Stimulated activated CD4-positive, alpha-beta T cell treated with anti-CD3 and anti-CD28 coated beads, Interleukin-15, amount 100 ng/mL, for 1 hour (primary cell): ENCODE measurements at places on chromosomes 16 and 17.

- DNase-seq = peak; percentile 31
Observed at GRCh38 chr17:7885367-7886226, 3.0 kb upstream of the CHD3 start.

DNA sequence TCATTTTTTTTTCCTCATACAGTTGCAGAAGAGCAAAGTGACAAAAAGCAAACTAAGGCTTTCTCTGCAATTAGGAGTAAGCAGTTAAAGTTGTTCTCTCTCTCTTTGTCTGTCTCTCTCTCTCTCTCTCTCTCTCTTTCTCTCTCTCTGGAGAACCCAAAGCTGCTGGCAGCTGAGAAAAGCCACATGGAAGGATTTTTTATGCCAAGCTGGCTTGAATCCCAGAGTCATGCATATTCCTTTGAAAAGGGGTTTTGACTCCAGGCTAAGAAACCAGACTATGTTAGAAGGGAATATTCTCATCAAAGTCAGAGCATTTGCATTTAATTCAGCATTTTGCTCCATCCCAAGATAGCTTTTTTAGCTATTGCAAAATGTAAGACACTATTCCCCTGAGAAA is 1114.2 kb upstream of the GOT2 start:
- no peak for DNase-seq

GRCh38 chr17:27663936-27664605 is 33.1 kb downstream of the LGALS9 start:
- DNase-seq = no peak

DNA sequence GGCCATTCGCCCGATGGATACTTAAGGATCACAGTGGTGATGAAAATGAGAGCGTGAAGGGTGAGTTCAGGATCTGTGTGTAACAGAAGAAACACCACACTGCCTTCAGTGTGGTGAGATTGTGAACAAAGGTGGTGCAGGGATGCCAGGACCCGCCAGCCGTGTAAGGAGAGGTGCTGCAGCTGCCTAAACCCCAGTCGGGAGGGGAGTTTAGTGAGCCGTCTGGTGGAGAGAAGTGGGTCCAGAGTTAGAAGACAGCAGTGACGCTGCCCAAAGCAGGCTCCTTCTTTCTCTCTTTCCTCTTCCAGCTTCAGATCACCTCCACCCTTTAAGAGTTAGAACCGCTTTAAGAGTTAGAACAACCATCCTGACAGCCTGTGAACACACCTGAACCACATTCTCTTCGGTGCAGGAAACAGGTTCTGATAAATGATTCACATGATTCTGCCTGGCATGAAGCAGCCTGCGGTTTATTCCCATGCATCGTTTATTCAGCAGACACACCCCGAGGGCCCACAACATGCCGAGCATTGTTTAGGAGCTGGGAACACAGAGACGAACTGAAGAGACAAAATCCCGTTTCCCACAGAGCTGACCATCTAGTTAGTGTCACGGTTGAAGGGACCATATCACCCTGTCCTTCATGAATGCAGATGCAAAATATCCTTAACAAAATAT is 84.0 kb upstream of the DNAH17 start:
- no peak for DNase-seq

GRCh38 chr17:1533661-1534325 is 17.4 kb upstream of the INPP5K start:
- no peak for DNase-seq

- no peak for DNase-seq
Observed at GRCh38 chr16:49575346-49576172, 202.0 kb downstream of the C16orf78 start.

- no peak for DNase-seq
Observed at GRCh38 chr17:48550502-48551213, 5.7 kb upstream of the HOXB2 start.

- no peak for DNase-seq
Observed at GRCh38 chr17:7283471-7284216, 2.1 kb downstream of the SLC2A4 start.

- no peak for DNase-seq
Observed at GRCh38 chr16:84841787-84842300, 22.1 kb downstream of the CRISPLD2 start.

DNA sequence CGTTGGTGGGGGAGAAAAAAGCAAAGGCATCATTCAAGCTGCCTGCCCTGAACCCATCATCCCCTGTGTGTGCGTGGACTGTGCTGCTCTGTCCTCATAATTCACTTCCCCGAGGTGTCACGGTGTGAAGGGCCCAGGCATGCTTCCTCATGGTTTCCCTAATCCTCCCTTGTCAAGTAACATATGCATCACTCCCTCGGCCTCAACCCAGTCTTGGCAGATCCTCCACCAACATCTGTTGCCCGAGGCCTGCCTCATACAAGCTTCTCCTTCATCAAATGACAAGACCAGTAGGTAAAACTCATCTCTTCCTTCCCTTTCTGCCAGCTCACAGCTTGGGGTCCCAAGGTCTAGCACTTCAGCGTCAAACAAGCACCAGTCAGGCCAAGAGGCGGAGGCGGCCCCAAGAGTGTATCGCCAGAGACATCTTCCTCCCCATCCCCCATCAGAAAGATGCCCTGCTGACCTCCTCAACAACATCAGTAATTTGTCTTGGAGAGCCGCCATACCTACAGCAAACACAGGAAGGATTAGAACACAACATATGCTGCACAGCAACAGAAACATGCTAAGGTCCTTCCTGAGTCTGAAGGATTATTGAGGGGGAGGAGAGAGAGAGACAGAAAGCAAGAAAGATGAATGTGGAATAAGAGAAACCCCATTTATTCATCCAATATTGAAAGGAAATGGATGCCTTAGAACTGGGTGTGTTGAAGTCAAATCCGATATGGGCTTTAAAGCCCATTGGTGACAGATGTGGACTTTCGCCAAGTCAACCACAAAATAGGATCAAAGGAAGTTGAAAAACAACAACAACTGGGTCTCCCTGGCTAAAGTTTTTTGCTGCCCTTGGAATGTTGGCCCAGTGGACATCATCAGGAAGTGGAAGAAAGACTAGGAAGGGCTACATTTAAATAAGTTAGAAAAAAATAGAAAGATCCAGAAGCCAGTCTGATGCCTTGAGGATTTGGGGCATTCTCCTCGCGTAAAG is 38.4 kb downstream of the SOX9 start:
- no peak for DNase-seq
